ENCODE measurements at places on chromosomes 3 and 15.

GRCh38 chr3:172711454-172711795 lies 558 bp upstream of the NCEH1 start:
- DNase-seq: no peak

DNA sequence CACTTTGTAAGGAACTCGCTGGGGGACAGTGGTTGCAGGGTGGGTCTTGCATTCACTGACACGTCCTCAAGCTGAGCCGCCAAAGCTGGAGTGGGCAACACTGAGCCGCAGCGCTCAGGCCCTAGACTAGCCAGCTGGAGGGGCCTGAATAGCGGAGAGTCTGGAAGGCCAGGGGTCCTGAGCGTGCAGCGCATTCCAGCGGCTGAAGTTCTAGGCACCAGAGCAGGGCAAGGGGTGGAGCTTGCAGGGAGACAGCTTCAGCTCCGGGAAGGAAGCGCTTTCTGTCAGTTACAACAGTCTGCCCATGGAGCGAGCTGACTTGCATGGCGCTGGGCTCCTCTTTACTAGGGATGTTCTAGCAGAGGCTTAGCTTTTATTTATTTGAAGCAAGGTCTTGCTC lies 2.7 kb downstream of the MAP6D1 start:
- DNase-seq: no peak

- no peak for DNase-seq
These were observed 808 bp downstream of the GK5 start for GRCh38 chr3:142224482-142225072.

- no peak for DNase-seq
These were observed 157.9 kb upstream of the HES1 start for GRCh38 chr3:193978030-193978429.

DNA sequence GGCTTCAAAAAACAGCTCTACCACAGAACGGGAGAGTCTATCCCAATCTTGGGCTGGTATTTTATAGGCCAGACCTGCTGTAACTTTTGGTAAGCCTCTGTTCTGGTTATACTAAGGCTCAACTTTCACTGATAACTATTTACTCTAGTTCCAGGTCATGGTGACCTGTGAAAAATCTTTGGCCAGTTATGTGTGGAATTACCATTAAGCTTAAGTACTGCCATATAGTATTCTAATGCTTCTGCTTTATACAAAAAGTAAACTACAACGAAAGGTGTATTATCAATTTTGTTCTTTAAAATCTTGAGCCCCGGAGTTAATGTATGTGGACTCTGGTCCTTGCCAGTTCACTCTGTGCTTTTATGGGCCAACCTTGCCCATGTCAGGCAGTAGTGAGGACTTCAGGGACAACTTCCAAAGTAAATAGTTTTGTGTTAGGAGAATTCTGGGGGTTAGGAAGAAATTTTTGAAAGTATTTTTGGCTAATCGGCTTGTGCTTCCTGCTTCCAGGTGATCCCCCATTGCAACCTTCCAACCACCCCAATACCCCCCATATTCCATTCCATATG lies 6.4 kb downstream of the SIAH2 start:
- no peak for DNase-seq

DNA sequence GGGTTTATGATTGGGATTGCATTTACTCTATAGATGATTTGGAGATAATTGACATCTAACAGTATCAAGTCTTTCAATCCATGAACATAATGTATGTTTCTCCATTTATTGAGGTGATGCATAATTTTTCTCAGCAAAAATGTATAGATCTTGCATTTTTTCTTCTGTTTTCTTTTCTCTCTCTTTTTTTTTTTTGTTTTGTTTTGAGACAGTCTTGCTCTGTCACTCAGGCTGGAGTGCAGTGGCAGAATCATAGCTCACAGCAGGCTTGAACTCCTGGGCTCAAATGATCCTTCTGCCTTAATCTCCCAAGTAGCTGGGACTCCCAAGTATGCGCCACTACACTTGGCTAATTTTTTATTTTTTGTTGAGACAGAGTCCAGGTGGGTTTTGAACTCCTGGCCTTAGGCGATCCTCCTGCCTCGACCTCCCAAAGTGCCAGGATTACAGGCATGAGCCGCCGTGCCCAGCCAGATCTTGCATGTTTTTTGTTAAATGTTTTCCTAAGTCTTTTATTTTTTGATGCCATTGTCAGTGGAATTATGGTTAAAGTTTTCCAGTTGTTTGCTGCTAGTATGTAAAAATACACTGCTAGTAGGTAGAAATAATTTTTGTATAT lies 3.1 kb downstream of the LMLN start:
- DNase-seq: no peak

DNA sequence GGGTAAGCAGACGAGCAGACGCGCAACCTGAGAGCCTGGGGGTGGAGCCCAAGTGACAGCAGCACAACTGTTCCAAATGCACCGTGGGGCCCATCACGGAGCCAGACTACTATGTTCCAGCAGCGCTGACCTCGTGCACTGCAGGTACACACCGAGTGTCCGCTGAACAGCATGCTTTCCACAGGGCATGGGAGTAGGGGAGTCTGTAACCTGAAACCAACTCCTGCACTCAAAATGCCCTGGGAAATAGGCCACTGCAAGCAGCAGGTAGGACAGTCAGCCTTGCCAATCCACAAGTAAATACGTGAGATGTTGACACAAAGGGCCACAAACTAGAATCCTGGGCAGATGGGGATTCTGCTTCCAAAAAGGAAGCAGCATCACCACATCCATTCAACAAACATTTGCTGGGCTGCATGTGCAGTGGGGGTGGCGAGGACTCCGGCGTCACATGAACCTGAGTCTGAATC lies 73.9 kb downstream of the TBC1D2B start:
- no peak for DNase-seq

DNA sequence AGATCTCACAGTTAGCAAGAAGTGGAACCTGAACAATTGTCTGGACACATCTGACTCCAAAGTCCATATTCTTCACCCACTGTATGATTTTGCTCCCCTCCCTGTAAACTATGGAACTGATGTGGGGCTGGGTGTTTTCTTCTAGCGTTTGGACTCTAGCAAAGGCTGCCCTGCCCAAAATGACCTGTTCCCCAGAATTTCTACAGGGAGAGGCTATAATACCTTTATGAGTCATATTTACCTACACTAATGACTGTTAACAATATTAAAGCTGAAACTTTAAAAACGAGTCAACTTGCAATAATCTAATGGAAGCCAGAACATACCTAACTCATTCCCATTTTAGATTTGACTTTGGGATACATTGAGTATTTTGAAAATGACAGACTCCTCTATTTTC lies 531.2 kb upstream of the CFAP20DC start:
- no peak for DNase-seq

- DNase-seq: no peak
These were observed 41.3 kb downstream of the GLDN start for GRCh38 chr15:51382787-51383186.

DNA sequence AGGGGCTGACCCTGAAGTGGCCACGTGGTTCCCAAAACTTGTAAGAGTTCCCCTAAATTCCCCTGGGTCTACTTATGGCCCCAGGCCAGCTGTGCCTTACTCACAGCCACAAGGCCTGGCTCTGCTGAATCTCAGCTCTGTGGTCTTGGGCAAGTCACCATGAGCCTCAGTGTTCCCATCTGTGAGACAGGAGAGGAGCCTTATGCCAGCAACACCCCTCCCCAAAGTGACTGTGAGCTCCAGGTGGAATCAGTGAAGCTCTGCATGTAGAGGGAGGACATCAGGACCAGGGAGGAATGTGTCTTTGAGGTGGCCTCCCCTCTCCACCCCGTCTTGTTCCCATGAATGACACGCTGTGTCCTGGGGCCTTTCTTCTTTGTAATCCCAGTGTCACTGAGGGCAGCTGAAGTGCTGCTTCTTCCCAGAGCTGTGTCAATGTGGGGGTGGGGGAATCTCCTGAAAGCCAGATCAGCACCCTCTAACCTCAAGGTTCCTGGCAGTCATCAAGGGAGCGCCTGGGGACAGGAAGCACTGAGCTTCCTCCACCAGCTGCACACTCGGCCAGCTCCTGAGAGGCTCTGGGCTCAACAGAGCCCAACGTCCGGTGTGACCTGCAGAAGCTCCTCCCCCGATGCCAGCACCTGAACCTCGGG lies 258.9 kb downstream of the UACA start:
- DNase-seq: no peak

DNA sequence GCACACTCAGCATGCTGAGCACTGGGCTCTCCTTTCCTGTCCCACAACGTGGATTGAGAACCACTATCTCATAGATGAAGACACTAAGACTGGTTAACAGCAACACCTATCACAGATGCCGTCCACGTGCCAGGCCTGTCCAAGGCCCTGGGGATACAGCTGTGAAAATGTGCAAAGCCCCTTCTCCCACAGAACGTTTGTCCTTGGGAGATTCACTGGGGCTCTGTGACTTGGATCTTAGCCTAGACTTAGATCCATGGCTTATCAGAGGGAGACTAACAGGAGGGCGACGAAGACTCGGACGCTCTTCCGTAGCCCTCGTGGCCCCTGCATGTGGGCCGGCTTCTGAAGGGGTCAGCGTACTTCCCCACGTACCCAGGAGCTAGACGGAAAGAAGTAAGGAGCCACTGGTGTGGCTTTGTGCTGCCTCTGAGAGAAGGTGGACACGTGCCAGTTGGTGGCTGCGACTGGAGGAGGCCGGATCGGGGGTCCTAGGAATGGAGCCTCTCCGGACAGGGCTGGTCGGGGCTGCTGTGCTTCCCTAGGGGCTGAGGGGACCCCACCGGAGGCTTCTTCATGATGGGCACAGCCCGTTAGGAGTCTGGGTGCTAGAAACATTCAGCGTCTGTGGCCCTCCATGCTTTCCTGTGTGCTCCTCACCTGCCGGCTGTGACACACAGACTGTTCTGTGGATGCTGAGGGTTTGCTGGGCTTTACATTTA lies 964 bp downstream of the NRROS start:
- no peak for DNase-seq

DNA sequence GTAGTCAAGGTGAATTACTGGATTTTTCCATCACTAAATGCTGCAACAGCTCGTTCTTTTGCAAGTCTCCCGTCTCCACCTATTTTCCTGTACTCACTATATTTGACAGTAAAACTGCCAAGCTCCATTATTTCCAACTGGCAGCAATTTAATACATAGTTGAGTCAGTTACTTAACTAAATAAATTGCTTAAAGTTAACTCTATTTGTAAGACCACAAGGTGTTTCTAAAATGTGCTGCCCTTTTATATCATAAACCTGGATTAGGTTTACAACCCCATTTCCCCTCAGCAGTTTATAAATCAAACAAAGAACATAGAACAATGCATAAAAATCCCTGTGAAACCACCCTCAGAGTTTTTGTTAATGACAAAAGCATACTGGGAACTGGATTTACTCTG lies 211.4 kb upstream of the DPH6 start:
- DNase-seq: no peak

GRCh38 chr3:152241142-152242017 lies 27.3 kb upstream of the MBNL1 start:
- no peak for DNase-seq

- no peak for DNase-seq
These were observed 23.6 kb upstream of the KCNMB2 start for GRCh38 chr3:178512647-178513046.

DNA sequence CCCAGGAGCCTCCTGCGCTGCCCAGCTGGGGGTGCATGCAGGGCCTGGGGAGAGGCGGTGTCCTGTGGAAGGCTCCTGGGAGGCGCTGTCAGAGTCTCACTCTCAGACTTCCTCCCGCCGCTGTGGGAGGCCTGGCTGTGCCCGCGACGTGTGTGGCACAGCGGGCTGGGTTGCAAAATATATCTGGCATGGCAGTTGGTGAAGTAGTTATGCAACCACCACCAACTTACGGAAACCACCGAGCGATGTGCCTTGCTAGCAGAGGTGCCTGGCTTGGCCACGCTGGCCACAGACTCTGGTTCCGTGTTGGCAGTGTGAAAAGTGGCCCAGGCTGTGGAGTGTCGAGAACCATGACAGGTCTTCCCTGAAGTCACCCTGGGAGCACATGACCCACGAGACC lies 30.6 kb upstream of the GATA2 start:
- DNase-seq: no peak

GRCh38 chr3:170497207-170498095 lies 78.8 kb downstream of the CLDN11 start:
- DNase-seq: no peak

GRCh38 chr15:77851086-77851485 lies 218.4 kb upstream of the LINGO1 start:
- no peak for DNase-seq

GRCh38 chr3:71786217-71786549 lies 1.2 kb upstream of the PROK2 start:
- no peak for DNase-seq

DNA sequence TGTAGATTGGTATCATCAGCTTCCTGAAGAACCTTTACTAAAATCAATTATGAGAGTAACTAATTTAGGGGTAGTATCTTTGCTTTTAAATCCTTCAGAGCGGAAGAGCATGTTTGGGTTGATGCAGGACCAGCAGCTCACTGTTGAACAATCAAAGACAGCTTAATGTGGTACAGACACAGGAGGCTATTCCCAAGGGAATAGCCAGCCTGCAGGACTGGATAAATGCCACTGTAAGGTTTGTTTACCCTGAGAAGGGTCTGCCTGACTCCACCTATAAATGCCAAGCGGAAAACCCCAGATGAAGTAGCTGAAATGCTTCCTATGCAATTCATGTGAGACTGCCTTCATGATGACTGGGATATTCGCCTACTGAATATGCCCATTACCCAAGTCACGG lies 16.0 kb upstream of the STAC start:
- DNase-seq: no peak

GRCh38 chr15:85073556-85074194 lies 92.0 kb downstream of the PDE8A start:
- no peak for DNase-seq

DNA sequence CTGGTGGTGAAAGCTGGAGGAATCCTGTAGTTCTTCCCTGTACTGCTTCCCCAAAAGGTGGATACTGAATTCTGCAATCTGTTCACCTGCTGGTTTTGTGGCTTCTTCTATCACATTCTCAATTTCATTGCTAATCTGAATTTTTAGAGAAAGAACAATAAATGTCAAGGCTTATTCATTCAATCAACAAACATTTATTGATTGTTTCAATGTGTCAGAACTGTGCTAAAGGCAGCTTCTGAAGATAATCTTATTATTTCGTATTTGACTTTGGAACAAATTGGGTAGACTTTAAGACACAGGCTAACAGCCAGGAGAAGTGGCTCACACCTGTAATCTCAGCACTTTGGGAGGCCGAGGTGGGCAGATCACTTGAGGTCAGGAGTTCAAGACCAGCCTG lies 46.8 kb downstream of the IMPG2 start:
- DNase-seq: no peak

- DNase-seq: no peak
These were observed 399.7 kb upstream of the MCTP2 start for GRCh38 chr15:93831641-93832040.

GRCh38 chr3:195696632-195697278 lies 24.0 kb upstream of the MUC20 start:
- DNase-seq: no peak

DNA sequence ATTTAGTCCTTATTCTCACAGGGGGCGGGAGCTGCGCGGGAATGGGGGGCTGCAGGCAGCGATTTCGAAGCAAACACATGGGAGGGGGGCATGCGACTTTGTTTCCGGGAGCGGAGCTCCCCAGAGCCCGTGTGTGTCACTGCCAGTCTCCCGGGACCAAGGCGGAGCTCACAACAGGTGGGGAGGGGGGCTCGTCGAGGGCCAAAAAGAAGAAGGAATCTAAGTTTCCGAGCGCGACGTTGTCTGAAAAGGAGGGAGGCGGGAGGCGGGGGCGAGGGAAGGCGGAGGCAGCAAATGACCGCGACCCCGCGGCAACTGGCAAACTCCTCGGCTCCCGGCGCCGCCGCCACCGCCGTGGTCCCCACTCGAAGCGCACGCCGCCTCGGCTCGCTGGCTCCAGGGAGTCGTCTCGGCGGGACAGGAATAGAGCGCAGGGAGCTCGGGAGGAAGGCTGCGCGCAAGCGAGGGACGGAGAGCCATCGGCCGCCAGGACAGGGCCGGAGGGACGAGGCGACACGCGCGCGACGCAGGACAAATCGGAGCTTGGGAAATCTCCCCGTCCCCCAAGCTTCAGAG lies 1.4 kb downstream of the FOXP1 start:
- DNase-seq: no peak

All from HFF-Myc (cell line).